ENCODE measurements at places on chromosomes 13 and 19. TPM values are rescaled to one million over a fixed set of nuclear protein-coding genes. Genes with fewer than 3 reads are reported as not detected.

DNA sequence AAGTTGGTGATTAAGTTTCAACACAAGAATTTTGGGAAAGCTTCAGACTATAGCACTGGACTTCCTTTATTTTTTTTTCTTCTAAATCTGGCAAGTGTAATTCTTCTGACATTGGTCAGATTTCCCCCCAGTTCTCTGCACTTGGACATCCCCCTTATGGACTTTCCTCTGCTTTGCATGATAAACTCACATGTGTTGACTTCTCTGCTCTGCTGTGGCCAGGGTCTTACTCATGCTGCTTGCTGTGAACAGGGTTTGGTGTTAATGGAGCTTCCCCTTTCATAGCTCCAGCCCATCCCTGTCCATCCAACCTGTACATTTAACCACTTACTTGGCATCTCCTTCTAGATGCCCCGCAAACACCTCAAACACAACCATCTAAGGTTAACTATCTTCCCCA is 70.5 kb upstream of the SPATA13 start:
- DNase-seq = no peak

GRCh38 chr13:80033286-80033685 is 307.6 kb downstream of the SPRY2 start:
- no peak for DNase-seq

- DNase-seq = no peak
Measured at GRCh38 chr13:23599083-23599925, 29.1 kb downstream of the TNFRSF19 start.

DNA sequence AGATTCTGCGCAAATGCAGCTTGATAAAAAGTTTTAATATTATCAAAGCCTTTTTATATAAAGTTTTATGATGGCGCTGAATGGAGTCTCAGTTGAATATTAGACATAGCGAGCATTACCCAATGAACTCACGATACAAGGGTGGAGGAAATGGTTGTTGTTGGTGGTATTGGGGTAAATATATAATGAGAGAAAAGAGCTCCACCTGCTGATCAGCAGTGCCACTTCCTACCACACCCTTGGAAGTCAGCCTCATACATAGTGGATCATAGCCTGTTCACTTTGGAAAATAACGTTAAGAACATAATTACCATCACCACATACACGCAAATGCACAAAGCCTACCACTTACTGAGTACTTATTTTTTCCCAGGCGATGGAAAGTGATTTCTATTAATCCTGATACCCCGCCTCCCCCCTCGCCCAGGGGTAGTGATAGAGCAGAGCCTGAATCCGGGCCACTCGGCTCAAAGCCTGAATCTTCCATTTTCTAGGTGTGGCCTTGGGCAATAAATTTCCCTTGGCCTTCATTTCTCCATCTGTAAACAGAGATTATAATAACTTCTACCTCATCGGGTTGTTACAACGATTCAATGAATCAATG is 358.3 kb downstream of the KLF5 start:
- DNase-seq = no peak

GRCh38 chr13:27982361-27982760 is 6.1 kb downstream of the URAD start:
- DNase-seq = no peak

GRCh38 chr19:15289673-15290072 is 42.7 kb downstream of the BRD4 start:
- DNase-seq = no peak

- DNase-seq = no peak
Measured at GRCh38 chr13:28047757-28048388, 52.5 kb downstream of the FLT3 start.

GRCh38 chr19:7211191-7211951 is 82.8 kb downstream of the INSR start:
- peak; percentile 55 for DNase-seq

DNA sequence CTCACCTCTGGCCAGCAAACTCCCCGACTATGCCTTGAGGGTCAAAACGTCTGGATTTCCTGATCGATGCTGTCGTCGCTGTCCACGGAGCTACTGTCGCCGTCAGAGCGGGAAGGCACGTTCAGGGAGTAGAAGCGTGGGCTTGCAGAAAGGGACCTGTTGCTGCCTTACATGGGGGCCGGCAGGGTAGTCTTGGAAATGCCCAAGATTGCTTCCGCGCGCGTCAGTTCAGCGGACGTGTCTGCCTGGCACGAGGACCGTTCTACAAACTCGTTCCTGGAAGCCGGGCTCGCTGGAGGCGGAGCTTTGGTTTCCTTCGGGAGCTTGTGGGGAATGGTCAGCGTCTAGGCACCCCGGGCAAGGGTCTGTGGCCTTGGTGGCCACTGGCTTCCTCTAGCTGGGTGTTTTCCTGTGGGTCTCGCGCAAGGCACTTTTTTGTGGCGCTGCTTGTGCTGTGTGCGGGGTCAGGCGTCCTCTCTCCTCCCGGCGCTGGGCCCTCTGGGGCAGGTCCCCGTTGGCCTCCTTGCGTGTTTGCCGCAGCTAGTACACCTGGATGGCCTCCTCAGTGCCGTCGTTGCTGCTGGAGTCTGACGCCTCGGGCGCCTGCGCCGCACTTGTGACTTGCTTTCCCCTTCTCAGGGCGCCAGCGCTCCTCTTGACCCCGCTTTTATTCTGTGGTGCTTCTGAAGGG is 15.4 kb downstream of the RB1 start:
- DNase-seq = no peak

DNA sequence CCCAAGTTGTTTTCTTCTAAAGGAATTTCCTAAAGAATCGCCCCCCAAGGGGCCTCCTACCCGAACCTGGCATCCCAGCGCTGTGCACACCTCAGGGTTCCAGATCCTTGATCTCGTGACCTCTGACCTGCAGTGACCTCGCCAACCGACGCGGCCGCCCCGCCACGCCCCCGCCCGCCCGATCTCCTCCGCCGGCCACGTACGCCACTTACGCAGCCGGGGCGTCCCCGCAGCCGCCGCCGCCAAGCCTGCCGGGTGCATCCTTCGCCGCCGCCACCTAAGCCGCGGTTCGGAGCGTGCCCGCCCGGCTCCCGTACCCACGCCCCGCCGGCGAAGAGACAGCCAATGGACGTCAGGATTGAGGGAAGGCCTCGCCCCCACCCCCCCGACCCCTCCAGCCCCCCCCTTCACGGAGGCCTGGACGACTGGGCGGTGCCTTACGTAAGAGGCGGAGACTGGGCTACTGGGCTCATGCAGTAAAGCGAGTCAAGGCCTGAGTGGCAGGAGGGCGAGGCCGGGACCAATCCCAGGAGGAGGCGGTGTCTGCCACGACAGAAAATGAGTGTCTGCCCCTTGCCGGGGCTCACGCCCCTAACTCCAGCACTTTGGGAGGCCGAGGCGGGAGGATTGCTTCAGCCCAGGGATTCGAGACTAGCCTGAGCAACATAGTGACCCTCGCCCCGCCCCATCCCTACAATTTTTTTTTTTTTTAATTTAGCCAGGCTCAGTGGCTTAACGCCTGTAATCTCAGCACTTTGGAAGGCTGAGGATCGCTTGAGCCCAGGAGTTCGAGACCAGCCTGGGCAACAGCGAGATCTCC is at the start of gene YIF1B:
Gene YIF1B (minus strand): TSS at position 291 of the 820 bp plus-strand sequence. CDS start 30 bp downstream, at position 261.
- peak; percentile 97 for DNase-seq

Gene NLRP9
- not detected for total RNA-seq

Gene CGB1
- total RNA-seq = not detected

Gene IFI30
- 4.4 TPM for total RNA-seq

Gene IGSF23
- total RNA-seq = not detected

Gene LILRA1
- total RNA-seq = not detected

Gene ANGPTL8
- total RNA-seq = not detected

Gene C13orf42
- total RNA-seq = not detected

Gene B3GNT3
- 0.22 TPM for total RNA-seq

Gene KBTBD6
- 5.9 TPM for total RNA-seq
